Activated naive CD8-positive, alpha-beta T cell treated with anti-CD3 and anti-CD28 coated beads, Interleukin-2, amount 10 ng/mL, durations not matched to agents 7 days and 5 days (primary cell): ENCODE measurements at places on chromosomes 3 and 15. TPM values are rescaled to one million over a fixed set of nuclear protein-coding genes. Genes with fewer than 3 reads are reported as not detected.

DNA sequence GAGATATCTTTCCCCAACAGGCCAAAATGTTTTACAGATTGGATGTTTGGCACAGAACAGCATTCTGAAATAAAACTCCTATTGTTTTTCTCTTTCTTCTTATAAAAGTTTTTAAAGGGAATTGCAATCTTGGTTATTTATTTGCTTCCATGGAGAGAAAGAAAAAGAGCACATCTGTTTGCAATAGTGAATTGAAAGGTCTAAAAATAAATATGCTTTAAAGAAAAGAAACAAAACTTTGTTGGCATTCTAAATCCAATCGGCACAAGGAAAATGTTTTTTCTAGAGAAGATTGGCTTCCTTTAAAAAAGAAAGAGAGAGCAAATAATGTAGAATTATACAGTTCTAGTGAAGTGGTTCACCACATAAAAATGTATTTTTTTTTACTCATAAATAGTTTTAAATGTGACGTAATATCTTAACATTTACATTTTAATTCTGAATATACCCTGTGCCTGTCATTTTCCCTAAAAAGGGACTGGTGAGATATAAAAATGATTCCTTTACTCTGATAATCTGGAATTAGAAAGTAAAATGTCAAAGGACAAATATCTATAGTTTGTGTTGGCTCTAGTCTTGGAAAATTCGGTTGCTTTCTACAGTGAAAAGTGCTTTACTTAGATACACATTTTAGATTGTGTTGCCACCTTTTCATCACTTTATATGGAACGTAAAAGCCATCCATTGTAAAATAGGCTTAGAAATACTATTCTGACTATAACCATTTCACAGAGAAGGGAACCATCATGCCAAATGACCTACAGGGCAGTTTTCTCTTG is 257.4 kb upstream of the CBLB start:
- DNase-seq, result no peak

VIPR1 gene
- 22.3 TPM for total RNA-seq

- DNase-seq, result no peak
Observed at GRCh38 chr3:144028798-144029411, 57.3 kb downstream of the DIPK2A start.

LMLN gene
- total RNA-seq, result 7.9 TPM

PPARG gene
- total RNA-seq, result 0.68 TPM

WNT5A gene
- total RNA-seq, result not detected

LDHAL6B gene
- not detected for total RNA-seq
